Tibial artery (tissue), 4 donors: ENCODE measurements at places on chromosomes 13 and 19.
A peak's percentile ranks its signal among the peaks of the same experiment; 100 is the strongest.

DNA sequence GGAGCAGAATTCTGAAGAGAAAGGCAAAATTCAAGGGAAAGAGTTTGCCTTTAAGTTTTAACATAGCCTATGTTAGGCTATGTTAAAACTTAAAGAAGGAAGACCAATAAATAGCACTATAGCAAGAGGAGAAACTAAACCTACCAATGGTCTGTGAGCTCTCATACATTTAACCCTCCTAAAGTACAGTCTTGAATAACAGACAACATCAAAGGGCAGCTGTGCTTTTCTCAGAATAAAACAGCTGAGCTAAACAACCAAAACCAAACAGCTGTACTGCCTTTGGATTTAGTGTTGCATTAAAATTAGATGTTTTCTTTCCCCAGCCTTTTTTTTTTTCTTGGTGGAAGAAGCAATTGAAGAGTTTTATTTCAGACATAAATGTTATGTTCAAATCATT lies 34.0 kb downstream of the KLF5 start:
- H3K36me3 ChIP-seq, result no peaks in the 10 kb centered on the region
- H3K4me3 ChIP-seq, result no peak overlapping the region
- DNase-seq, result no peak
- H3K4me1 ChIP-seq, result no peaks in the 10 kb centered on the region
- H3K27me3 ChIP-seq, result no peaks in the 10 kb centered on the region
- H3K27ac ChIP-seq, result no peak overlapping the region

DNA sequence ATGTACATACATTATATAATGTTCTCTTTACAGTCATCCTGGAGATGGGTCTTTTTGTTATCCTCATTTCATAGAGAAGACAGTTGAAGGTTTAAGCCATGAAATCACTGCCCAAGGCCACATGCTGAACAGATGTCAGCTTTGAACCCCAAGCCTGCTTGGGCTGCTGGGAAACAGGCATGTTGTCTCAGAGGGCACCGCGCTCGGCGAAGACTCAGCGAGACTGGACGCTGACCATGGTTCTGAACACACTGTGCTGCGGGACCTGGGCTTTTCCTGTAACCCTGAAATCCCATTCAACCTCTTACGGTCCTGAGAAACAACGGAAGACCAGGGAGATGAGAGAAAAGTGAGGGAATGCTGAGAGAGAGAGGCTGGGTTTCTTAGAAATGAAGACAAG lies 27.3 kb downstream of the LRFN3 start:
- no peak overlapping the region for H3K4me3 ChIP-seq
- H3K36me3 ChIP-seq, result no peaks in the 10 kb centered on the region
- peaks cover 12% of the 10 kb centered on the region for H3K4me1 ChIP-seq
- H3K27ac ChIP-seq, result no peak overlapping the region
- H3K27me3 ChIP-seq, result peaks cover 60% of the 10 kb centered on the region

- H3K27me3 ChIP-seq, result no peaks in the 10 kb centered on the region
- H3K4me1 ChIP-seq, result no peaks in the 10 kb centered on the region
- H3K4me3 ChIP-seq, result peak within 1 kb of the TSS; percentile 62
- peak within 1 kb of the TSS; percentile 95 for H3K27ac ChIP-seq
- peak; percentile 96 for DNase-seq
Observed at GRCh38 chr19:45467456-45468158, at the start of gene FOSB. Gene FOSB, plus strand, starts transcription at chr19:45467996. Its CDS starts 591 bp downstream, at chr19:45468587.

- H3K36me3 ChIP-seq, result no peaks in the 10 kb centered on the region
- peaks cover 25% of the 10 kb centered on the region for H3K4me1 ChIP-seq
- H3K27ac ChIP-seq, result no peak overlapping the region
Observed at GRCh38 chr19:19485998-19486290, 29.4 kb downstream of the TSSK6 start.

- H3K4me3 ChIP-seq, result no peak overlapping the region
- no peak for DNase-seq
- peaks cover 69% of the 10 kb centered on the region for H3K36me3 ChIP-seq
- peak overlapping the region; percentile 42 for H3K27ac ChIP-seq
- H3K4me1 ChIP-seq, result no peaks in the 10 kb centered on the region
- H3K27me3 ChIP-seq, result no peaks in the 10 kb centered on the region
Observed at GRCh38 chr19:4710281-4710600, 13.4 kb downstream of the DPP9 start.

- no peak overlapping the region for H3K27ac ChIP-seq
- no peak for DNase-seq
- H3K36me3 ChIP-seq, result peaks cover 16% of the 10 kb centered on the region
- no peak overlapping the region for H3K4me3 ChIP-seq
- no peaks in the 10 kb centered on the region for H3K4me1 ChIP-seq
Observed at GRCh38 chr19:1908364-1908678, 3.1 kb downstream of the ADAT3 start.

DNA sequence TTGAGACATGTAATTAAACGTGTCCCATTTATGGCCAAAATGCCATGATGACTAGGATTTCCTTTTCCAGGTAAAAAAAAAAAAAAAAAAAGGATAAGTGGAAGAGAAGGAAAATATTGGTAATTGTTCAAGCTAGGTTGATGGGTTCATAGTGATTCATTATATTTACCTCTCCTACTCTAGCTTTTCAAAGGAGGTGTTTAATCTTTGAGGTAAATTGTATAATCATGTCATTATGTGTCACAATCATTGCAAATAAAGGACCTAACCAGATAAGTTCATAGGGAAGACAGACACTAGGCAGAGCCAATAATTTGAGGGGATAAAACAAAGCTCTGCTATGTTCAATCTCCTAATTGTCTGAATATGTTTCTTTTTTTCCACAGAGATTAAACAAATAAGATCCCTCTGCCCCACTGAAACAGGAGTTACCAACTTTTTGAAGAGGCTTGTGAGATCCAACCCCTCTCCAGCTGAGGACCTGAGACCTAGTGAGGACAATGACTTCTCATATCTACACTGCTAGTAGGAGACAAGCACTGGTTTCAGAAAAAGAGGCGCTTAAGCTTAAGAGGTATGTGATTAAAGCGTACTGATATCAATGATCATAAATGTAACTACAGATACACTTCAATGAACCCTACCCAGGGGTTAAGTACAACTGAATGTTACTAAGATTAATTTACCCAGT lies 61.4 kb downstream of the USP12 start:
- no peak overlapping the region for H3K4me3 ChIP-seq
- H3K27ac ChIP-seq, result no peak overlapping the region
- no peak for DNase-seq
- no peaks in the 10 kb centered on the region for H3K27me3 ChIP-seq
- peaks cover 3% of the 10 kb centered on the region for H3K36me3 ChIP-seq

- H3K27ac ChIP-seq, result no peak overlapping the region
- no peaks in the 10 kb centered on the region for H3K27me3 ChIP-seq
- H3K36me3 ChIP-seq, result no peaks in the 10 kb centered on the region
- H3K4me3 ChIP-seq, result no peak overlapping the region
Observed at GRCh38 chr13:100128838-100129237, 39.9 kb downstream of the PCCA start.

GRCh38 chr13:46716821-46717220 lies 80.1 kb downstream of the ESD start:
- no peak for DNase-seq
- H3K4me1 ChIP-seq, result no peaks in the 10 kb centered on the region
- peaks cover 5% of the 10 kb centered on the region for H3K36me3 ChIP-seq
- H3K27me3 ChIP-seq, result no peaks in the 10 kb centered on the region

DNA sequence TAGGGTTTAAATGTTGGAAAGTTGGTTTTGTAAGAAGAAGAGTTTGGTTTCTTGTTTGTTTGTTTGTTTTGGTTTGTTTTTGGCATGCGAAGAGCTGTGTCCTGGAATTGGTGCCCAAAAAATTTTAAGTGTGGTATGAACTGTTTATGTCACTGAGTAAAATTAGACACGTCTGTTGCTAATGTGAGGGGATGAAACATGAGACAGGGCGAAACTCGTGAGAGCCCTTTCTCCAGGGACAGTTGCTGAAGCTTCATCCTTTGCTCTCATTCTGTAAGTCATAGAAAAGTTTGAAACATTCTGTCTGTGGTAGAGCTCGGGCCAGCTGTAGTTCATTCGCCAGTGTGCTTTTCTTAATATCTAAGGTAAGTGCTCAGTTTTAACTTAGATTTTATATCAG lies at the start of gene SGCG:
SGCG (plus strand) TSS at position 269 of the 400 bp plus-strand sequence. CDS start 22,716 bp downstream, outside the sequence.
- no peak within 1 kb of the TSS for H3K4me3 ChIP-seq
- no peaks in the 10 kb centered on the region for H3K4me1 ChIP-seq
- H3K27ac ChIP-seq, result no peak within 1 kb of the TSS
- H3K36me3 ChIP-seq, result no peaks in the 10 kb centered on the region
- no peaks in the 10 kb centered on the region for H3K27me3 ChIP-seq

DNA sequence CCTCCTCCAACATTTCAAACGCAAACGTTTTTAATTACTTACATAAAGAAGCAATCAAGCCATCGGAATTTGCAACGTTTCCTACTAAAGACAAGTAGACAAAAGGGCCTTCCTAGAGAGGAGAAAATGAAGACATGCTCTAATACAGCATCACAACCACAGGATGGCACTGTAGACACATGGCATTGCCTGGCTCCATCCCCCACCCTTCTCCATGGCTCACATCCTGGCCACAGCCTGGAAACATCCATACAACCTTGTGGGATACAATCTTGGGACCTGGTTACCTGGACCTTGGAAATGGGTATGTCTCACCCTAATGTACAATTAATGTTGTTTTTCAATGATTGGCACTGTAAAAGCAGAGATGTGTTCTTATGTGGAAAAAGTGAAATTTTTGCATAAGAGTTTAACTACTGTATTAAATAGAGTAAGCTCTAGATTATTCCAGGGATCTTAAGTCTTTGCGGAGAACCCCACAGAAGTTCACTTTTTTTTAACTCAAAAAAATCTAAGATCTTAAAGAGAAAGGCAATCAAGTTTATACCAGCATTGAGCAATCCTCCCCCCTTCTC lies 21.5 kb downstream of the EBPL start:
- DNase-seq, result no peak
- no peaks in the 10 kb centered on the region for H3K27me3 ChIP-seq
- H3K27ac ChIP-seq, result no peak overlapping the region
- H3K36me3 ChIP-seq, result no peaks in the 10 kb centered on the region
- no peak overlapping the region for H3K4me3 ChIP-seq

- no peaks in the 10 kb centered on the region for H3K27me3 ChIP-seq
- no peaks in the 10 kb centered on the region for H3K4me1 ChIP-seq
- H3K36me3 ChIP-seq, result no peaks in the 10 kb centered on the region
- no peak for DNase-seq
- H3K27ac ChIP-seq, result no peak overlapping the region
Observed at GRCh38 chr13:93466502-93467036, 240.0 kb downstream of the GPC6 start.

DNA sequence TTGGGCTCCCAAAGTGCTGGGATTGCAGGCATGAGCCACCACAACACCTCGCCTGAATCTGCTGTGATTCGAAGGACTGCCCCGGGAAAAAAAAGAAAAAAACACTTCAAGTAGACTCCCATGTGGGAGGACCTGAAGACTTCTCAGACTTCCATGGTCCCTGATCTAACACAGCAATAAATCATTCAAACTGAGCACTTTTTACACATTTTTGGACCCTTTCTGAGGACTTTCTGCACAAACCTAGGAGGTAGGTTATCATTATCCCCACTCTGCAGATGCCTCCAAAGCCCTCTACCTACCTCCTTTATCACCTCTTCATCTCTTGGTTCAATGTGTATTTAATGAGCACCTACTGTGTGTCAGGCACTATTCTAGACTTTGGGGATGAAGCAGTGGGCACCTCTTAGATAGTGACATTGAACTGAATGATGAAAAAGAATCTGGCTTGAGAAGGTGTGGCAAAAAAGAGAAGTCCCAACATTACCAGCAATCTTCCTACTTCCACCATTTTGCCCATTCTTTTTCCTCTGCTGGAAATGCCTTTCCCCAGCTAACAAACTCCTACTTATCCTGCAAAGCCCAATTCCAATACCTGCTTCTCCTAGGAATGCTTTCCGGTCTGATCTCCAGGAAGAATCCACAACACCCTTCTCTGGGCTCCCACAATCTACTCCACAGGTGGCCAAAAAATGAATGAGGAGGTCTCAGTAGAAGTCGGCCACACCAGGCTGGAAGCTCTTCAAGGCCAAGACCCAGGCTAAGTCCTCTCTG lies 1.6 kb upstream of the CLPP start:
- no peaks in the 10 kb centered on the region for H3K4me1 ChIP-seq
- H3K36me3 ChIP-seq, result peaks cover 7% of the 10 kb centered on the region
- no peak overlapping the region for H3K27ac ChIP-seq

DNA sequence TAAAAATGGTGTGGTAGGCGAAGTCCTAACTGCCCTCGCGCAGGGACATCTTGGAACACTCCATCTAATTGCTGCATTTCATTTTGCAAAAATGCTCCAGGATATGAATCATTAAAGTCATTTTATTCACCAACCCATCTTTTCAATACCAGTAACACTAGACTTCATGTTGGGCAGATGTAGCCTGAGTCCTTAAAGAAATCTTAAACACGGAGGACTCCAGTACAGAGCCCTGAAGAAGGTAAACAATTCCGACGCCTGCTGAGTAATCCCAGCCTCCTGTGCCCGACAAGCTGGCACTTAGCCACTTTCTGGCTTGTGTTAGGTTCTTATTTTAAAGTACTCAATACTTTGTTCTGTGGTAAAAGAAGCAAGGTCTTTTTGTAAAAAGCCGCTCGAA lies 58.0 kb upstream of the IRS2 start:
- H3K4me3 ChIP-seq, result no peak overlapping the region
- H3K4me1 ChIP-seq, result no peaks in the 10 kb centered on the region
- no peaks in the 10 kb centered on the region for H3K27me3 ChIP-seq
- no peaks in the 10 kb centered on the region for H3K36me3 ChIP-seq
- H3K27ac ChIP-seq, result no peak overlapping the region

DNA sequence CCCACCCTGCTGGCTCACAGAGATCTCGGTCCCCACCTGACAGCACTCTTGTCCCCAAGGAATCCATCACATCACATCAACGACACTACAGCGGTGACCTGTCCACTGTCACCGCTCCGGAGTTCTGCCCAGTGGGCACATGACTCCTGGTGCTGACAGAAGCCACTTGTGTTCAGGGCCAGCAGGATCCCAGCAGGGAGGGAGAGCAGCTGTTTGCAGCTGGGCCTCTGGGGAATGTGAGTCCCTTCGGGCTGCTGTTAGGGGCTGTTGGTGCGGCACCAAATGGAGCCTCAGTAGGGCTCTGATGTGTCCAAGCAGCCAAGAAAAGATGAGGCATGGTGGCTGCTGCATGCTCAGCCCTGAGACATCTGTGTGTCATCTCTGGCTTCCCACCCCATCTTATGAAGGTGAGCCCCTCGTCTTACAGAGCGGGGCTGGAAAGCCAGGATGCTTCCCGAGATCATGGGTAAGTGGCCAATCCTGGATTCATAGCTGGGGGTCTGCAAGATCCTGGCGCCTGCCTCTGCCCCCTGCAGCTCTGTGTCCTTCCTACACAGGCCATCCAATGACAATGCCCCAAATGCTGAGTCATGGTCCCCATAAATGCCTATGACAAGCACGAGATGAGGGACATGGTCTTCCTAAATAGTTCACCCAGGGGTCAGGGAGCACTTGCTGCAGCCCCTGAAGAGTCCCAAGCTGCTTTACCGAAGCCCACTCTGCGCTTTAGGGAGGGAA lies 56.0 kb downstream of the F2RL3 start:
- no peak for DNase-seq
- no peaks in the 10 kb centered on the region for H3K4me1 ChIP-seq
- H3K27ac ChIP-seq, result no peak overlapping the region
- H3K27me3 ChIP-seq, result no peaks in the 10 kb centered on the region

GRCh38 chr19:1053176-1054101 lies 13.5 kb upstream of the ARHGAP45 start:
- H3K4me3 ChIP-seq, result no peak overlapping the region
- no peak overlapping the region for H3K27ac ChIP-seq
- H3K27me3 ChIP-seq, result no peaks in the 10 kb centered on the region
- peaks cover 14% of the 10 kb centered on the region for H3K36me3 ChIP-seq
